ENCODE measurements at places on chromosomes 7 and 10.
A peak's percentile ranks its signal among the peaks of the same experiment; 100 is the strongest.

DNA sequence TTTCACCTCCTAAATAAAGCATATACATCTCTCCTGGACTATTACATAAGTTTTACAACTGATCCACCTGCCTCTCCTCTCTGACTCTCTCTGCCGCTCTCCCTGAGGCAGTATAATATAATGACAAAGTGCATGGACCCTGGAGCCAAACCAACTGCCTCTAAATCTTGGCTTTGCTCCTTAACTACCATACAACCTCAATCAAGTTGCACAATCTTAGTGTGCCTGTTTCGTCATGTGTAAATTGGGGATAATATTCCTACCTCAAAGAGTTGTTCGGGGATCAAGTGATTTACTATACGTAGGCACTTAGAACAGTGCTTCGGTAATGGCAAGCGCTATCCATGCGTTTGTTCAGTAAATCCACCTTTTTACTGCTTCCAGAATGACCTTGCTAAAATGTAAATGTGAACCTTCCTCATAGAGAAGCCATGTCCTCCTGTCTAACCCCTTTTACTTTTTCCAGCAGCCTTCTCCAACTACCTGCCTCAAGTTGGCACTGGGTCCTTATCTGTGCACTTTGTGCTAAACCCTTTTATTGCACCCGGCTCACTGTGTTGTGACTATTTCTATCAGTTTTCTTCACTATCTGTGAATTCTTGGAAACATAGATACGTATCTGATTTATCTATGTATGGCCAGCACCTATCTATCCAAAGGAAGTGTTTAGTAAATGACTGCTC is 30.6 kb upstream of the DLD start:
- no peaks in the 10 kb centered on the region for H3K36me3 ChIP-seq
- no peak overlapping the region for H3K4me3 ChIP-seq
- H3K4me1 ChIP-seq: peaks cover 28% of the 10 kb centered on the region

- no peak overlapping the region for H3K4me3 ChIP-seq
- H3K27ac ChIP-seq: no peak overlapping the region
- H3K27me3 ChIP-seq: no peaks in the 10 kb centered on the region
- DNase-seq: no peak
- H3K36me3 ChIP-seq: no peaks in the 10 kb centered on the region
- H3K4me1 ChIP-seq: peaks cover 28% of the 10 kb centered on the region
These were observed 20.5 kb downstream of the GPER1 start for GRCh38 chr7:1108264-1108920.

GRCh38 chr7:22400150-22400814 is 43.3 kb upstream of the RAPGEF5 start:
- H3K36me3 ChIP-seq: no peaks in the 10 kb centered on the region
- no peak overlapping the region for H3K4me3 ChIP-seq
- H3K27ac ChIP-seq: no peak overlapping the region
- H3K27me3 ChIP-seq: no peaks in the 10 kb centered on the region
- peaks cover 9% of the 10 kb centered on the region for H3K4me1 ChIP-seq

DNA sequence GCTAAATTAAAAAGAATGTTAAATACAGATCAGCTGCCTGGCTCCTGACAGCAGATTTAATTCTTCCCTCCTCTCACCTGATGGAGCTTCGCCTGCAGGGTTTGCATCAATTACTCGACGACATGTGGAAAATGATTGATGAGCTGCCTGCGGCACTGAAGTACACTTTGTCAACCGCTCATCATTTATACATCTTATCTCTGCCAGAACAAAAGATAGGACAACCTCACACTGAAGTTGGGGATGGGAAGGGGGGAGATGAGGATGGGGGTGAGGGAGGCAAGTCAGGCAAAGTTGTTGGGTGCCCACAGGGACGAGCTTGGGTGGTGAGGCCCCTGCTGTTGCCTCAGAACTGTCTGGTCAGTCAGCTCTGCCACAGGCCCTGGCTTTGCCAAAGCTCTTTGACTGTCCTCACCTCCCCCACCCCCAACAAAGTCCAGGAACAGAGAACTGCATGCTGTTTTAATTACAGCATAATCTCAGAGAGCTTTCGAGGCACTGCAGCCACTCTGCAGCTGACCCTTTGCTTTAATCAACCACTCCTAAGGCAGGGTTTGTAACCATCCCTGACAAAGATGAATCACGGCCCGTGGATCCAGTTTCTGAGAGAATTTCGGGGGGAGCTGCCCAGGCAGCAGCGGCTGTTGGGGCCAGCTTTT is 702.3 kb downstream of the LRMDA start:
- H3K27me3 ChIP-seq: no peaks in the 10 kb centered on the region
- no peak for DNase-seq
- no peaks in the 10 kb centered on the region for H3K4me1 ChIP-seq
- H3K36me3 ChIP-seq: no peaks in the 10 kb centered on the region
- H3K4me3 ChIP-seq: no peak overlapping the region
- H3K27ac ChIP-seq: no peak overlapping the region

DNA sequence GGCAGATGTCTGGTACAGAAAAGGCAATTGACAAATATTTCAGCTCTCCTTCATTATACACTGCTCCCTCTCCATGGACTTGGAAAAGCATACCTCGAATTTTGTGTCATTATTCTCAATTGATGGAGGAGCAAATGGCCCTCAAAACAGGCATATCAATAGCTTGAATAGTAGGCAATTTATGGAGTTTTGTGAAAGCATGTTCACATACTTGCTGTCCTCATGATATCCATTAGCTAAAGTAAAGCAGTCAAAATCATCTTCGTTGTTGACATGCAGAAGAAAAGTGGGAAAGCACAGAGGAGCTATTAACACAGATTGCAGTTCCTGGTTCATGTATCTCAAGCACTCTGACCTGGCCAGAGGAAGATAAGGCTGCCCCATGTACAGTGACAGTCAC is 472.8 kb downstream of the CCSER2 start:
- H3K36me3 ChIP-seq: no peaks in the 10 kb centered on the region
- no peaks in the 10 kb centered on the region for H3K4me1 ChIP-seq
- no peak overlapping the region for H3K27ac ChIP-seq

- peaks cover 40% of the 10 kb centered on the region for H3K27me3 ChIP-seq
- H3K27ac ChIP-seq: no peak overlapping the region
These were observed 206.9 kb downstream of the PTEN start for GRCh38 chr10:88070080-88070880.

GRCh38 chr10:5683065-5683464 is 1.6 kb upstream of the TASOR2 start:
- peak overlapping the region; percentile 23 for H3K4me3 ChIP-seq
- H3K27me3 ChIP-seq: peaks cover 19% of the 10 kb centered on the region
- peak overlapping the region; percentile 31 for H3K27ac ChIP-seq
- H3K36me3 ChIP-seq: no peaks in the 10 kb centered on the region
- H3K4me1 ChIP-seq: peaks cover 49% of the 10 kb centered on the region

DNA sequence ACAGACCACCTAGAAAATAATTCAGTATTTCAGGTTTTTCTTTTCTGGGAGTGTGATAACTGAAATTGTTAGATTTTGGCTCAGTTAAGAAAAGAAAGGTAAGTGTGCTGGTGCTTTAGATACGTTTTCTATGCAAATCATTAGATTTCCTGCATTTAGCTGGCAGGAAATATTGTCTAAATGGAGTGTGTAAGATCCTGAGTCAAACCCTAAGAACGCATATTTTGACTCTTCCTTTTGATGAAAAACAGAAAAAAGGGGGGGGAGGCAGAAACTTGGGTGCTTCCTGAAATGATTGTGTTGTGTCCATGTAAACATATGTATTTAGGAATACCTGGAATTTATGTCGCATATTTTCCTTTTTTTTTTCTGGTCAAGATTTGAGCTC is 1.2 kb downstream of the GRK5 start:
- H3K27ac ChIP-seq: peak overlapping the region; percentile 88
- no peak for DNase-seq
- peak overlapping the region; percentile 98 for H3K4me3 ChIP-seq
- H3K4me1 ChIP-seq: peaks cover 60% of the 10 kb centered on the region
- H3K27me3 ChIP-seq: no peaks in the 10 kb centered on the region

DNA sequence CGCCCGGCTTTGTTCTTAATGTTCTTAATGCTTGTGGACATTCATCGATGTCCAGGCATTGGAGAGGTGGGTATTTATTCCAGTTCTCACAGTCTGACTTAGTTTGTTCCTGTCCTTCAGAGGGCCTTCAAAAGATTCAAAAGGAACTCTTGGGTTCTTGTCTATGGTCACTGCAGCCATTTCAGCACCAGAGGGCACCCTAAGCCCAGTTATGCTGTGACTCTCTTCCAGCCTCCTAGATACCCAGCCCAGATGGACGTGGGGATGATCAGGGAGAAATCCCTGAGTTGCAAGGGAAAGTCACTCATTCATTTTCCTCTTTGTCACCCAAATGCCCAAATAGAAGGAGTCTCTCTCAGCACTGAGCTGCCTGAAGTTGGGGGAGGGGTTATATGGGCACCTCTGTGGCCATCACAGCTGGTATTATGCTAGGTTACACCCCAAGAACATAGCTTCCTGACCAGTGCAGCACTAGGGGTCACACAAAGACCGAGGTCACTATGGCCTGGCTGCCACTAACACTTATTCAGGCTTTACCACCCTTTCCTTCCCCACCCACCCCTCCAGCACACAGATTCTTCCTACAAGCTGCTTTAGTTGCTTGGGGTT is 26.5 kb upstream of the CCDC126 start:
- H3K36me3 ChIP-seq: no peaks in the 10 kb centered on the region
- H3K27me3 ChIP-seq: peaks cover 25% of the 10 kb centered on the region
- H3K4me1 ChIP-seq: no peaks in the 10 kb centered on the region
- DNase-seq: peak; percentile 80
- H3K4me3 ChIP-seq: no peak overlapping the region
- H3K27ac ChIP-seq: no peak overlapping the region

GRCh38 chr10:43225787-43226153 is 41.1 kb downstream of the RASGEF1A start:
- H3K36me3 ChIP-seq: no peaks in the 10 kb centered on the region
- peak overlapping the region; percentile 3 for H3K27ac ChIP-seq
- H3K27me3 ChIP-seq: peaks cover 22% of the 10 kb centered on the region
- H3K4me3 ChIP-seq: peak overlapping the region; percentile 4
- peak; percentile 62 for DNase-seq

- no peaks in the 10 kb centered on the region for H3K4me1 ChIP-seq
- no peak for DNase-seq
- no peaks in the 10 kb centered on the region for H3K36me3 ChIP-seq
- H3K27ac ChIP-seq: no peak overlapping the region
- peaks cover 16% of the 10 kb centered on the region for H3K27me3 ChIP-seq
- H3K4me3 ChIP-seq: no peak overlapping the region
These were observed 50.0 kb upstream of the SHH start for GRCh38 chr7:155862123-155862892.

GRCh38 chr10:129962872-129963640 is 1.0 kb downstream of the EBF3 start:
- peaks cover 57% of the 10 kb centered on the region for H3K27me3 ChIP-seq
- peak overlapping the region; percentile 81 for H3K4me3 ChIP-seq
- H3K27ac ChIP-seq: peak overlapping the region; percentile 63
- peaks cover 3% of the 10 kb centered on the region for H3K36me3 ChIP-seq

DNA sequence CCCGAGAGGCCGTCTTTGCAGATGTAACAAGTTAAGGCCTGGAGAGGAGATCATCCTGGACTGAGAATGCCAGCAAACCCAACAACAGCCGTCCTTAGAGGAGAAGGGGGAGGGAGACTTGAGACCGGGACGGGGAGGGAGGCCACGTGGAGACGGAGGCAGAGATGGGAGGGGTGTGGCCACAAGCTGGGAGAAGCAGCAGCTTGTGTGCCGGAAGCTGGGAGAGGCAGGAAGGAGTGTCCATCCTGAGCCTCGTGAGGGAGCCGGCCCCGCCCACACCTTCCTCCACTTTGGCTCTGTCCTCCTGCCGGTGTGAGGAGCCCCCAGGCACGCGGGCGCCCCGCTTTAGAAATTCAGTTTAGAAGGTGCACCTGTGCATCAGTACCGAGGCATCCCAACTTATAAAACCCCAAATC is 95.7 kb downstream of the DNAJB6 start:
- no peak for DNase-seq
- H3K27ac ChIP-seq: no peak overlapping the region
- H3K4me1 ChIP-seq: peaks cover 18% of the 10 kb centered on the region
- peak overlapping the region; percentile 69 for H3K4me3 ChIP-seq
- no peaks in the 10 kb centered on the region for H3K36me3 ChIP-seq

- no peak overlapping the region for H3K4me3 ChIP-seq
- H3K4me1 ChIP-seq: no peaks in the 10 kb centered on the region
- no peaks in the 10 kb centered on the region for H3K36me3 ChIP-seq
- no peaks in the 10 kb centered on the region for H3K27me3 ChIP-seq
- no peak overlapping the region for H3K27ac ChIP-seq
- DNase-seq: no peak
These were observed 96.6 kb upstream of the NPTX2 start for GRCh38 chr7:98520356-98520951.

DNA sequence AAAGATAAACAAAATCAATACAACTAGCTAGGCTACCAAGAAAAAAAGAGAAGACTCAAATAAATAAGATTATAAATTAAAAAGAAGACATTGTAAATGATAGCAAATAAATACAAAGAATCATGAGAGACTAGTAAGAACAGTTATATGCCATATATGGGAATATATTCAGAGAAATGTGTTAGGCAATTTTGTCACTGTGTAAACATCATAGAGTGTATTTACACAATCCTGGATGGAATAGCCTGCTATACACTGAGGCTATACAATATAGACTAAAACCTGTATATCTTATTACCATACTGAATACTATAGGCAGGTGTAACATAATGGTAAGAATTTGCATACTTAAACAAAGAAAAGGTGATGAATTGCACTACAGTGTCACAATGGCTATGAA is 717.4 kb downstream of the PARD3 start:
- DNase-seq: no peak
- no peak overlapping the region for H3K4me3 ChIP-seq
- H3K36me3 ChIP-seq: peaks cover 3% of the 10 kb centered on the region

All from activated T-cell treated with anti-CD3 and anti-CD28 coated beads, Interleukin-2, amount 50 U/mL, for 72 hours (primary cell).